ENCODE measurements at places on chromosomes 2 and 18. TPM values are rescaled to one million over a fixed set of nuclear protein-coding genes. Genes with fewer than 3 reads are reported as not detected.

DNA sequence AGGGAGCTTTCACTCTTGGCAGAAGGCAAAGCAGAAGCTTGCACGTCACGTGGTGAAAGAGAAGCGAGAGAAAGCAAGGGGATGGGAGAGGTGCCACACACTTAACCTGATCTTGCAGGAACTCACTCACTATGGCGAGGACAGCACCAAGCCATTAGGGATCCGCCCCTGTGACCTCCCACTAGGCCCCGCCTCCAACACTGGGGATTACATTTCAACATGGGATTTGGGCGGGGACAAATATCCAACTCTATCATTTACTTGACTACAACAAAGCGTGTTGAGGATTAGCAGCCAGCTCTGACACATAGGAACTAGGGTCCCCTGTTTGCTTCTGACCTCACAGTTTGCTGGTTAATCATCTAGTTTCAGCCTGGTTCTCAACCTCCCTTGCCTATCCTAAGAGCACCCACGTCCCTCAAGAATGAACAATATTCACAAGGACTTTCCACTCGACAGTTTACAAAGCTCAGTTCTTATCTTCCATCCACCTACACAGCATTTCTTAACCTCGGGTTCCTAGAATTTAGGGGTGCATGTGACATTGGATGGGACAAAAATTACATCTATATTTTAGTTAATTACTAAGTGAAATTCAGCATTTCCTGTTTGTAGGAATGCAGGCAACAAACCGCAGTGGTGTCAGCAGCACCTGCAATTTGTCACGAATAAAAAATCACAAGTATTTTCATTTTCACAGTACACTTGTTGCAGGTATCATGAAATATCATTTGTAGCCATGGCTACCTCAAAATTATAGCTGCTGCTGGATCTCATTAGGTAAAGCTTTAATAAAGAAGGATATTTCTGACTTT is 36.0 kb downstream of the LBH start:
- no peak overlapping the region for H3K27ac ChIP-seq
- no peak for DNase-seq
- H3K4me3 ChIP-seq, result no peak overlapping the region

- no peaks in the 10 kb centered on the region for H3K27me3 ChIP-seq
- H3K36me3 ChIP-seq, result peaks cover 17% of the 10 kb centered on the region
- H3K27ac ChIP-seq, result no peak overlapping the region
- no peaks in the 10 kb centered on the region for H3K4me1 ChIP-seq
These were observed 39.4 kb downstream of the NBAS start for GRCh38 chr2:15521641-15522181.

DNA sequence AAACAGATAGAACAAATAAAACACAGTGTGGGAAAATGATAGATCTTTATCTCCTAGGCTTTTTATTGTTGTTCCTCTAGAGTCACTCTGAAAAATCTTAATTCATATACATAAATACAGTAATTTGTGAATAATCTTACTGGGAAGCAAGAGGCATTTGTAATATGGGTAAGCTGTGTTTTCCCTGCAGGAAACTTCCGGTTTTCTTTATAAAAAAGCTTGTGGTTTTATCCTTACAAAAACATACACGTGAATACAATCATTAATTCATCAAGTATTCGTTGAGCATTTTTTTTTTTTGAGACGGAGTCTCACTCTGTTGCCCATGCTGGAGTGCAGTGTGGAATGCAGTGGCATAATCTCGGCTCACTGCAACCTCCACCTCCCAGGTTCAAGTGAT is 1312.8 kb upstream of the ZEB2 start:
- H3K36me3 ChIP-seq, result no peaks in the 10 kb centered on the region
- no peak overlapping the region for H3K4me3 ChIP-seq
- DNase-seq, result no peak

DNA sequence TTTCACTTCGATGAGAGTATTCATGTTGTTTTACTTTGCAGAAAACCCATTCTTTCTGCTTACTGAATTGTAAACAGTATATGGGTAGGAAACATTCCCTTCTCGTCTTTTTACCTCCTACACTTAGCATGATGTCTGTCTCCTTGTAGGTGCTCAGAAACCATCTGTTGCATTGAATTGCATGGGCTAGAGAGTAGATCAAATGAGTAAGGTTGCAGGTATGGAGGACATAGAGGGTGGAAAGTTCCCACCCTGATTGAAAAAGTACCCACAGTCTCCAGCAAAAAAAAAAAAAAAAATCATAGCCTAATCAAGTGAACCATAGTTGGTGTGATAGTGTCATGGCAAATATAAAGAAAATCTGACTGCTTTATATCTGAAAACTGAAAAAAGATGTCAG is 1.7 kb downstream of the CYTIP start:
- H3K4me3 ChIP-seq, result no peak overlapping the region
- H3K36me3 ChIP-seq, result no peaks in the 10 kb centered on the region
- H3K4me1 ChIP-seq, result no peaks in the 10 kb centered on the region

GRCh38 chr2:100274566-100275199 is 47.6 kb downstream of the LONRF2 start:
- DNase-seq, result no peak
- peak overlapping the region; percentile 74 for H3K27ac ChIP-seq
- H3K4me3 ChIP-seq, result no peak overlapping the region
- H3K27me3 ChIP-seq, result no peaks in the 10 kb centered on the region

DNA sequence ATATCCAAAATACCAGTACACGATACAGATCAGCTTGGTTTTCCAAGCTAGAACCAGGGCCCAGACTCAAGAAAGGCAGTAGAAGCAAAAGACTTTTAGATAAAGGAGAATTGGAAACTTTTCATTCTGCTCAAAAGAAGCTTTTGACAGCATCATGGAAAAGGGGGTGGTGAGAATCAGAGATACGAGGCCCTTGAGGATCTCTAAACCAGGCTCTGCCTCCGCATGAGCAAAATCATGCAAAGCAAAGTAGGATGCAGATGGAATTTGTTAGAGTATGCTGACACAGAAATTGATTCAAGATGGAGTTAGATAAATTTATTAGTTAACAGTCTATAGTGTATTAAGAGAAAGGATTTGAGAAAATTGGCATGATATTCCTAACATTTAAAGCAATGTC is 39.8 kb downstream of the FAM98A start:
- no peak overlapping the region for H3K27ac ChIP-seq
- DNase-seq, result no peak
- no peak overlapping the region for H3K4me3 ChIP-seq

GRCh38 chr2:120398051-120398995 is 52.4 kb downstream of the INHBB start:
- no peak overlapping the region for H3K27ac ChIP-seq
- no peaks in the 10 kb centered on the region for H3K4me1 ChIP-seq
- no peaks in the 10 kb centered on the region for H3K27me3 ChIP-seq
- DNase-seq, result no peak

GRCh38 chr2:11559786-11560155 is 25.9 kb downstream of the GREB1 start:
- no peaks in the 10 kb centered on the region for H3K36me3 ChIP-seq
- DNase-seq, result no peak
- no peaks in the 10 kb centered on the region for H3K4me1 ChIP-seq
- H3K4me3 ChIP-seq, result no peak overlapping the region
- no peaks in the 10 kb centered on the region for H3K27me3 ChIP-seq

DNA sequence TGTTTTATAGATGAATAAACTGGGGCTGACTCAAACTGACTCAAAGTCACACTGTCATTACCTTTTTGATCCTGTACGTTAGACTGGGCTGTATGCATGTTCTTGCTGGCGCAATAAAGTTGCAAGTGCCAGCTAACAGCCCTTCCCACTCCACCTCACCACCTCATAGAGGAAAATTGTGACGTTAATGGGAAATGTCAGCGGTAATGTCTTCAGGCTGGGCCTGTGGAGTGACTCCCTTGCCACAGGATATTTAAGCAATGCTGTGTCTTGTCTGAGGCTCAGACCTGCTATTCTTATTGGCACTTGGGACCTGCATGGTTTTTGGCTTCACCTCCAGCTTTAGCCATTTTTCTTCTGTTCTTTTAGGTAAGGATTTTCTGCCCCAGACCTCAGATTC is 25.2 kb upstream of the CASP10 start:
- no peak for DNase-seq
- H3K4me1 ChIP-seq, result peaks cover 23% of the 10 kb centered on the region
- H3K27ac ChIP-seq, result peak overlapping the region; percentile 22

DNA sequence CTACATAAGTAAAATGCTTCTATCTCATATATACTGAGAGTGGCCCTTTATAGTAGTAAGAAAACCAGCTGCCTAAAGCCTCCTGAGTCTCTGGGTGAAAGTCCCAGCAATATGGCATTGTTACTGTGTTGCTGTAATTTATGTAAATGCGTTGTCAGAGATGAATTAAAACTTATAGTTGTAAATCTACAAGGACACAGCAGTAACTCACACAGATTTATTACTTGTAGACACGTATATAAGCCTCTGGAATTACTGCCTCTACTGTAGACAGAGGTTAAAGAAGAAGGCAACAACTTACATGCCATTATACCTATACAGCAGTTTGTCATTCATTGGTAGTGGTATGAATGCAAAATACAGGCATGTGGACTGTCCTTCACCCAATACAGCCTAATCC is 169.1 kb upstream of the BOD1L2 start:
- peaks cover 2% of the 10 kb centered on the region for H3K36me3 ChIP-seq
- no peaks in the 10 kb centered on the region for H3K27me3 ChIP-seq
- peaks cover 4% of the 10 kb centered on the region for H3K4me1 ChIP-seq
- no peak for DNase-seq

DNA sequence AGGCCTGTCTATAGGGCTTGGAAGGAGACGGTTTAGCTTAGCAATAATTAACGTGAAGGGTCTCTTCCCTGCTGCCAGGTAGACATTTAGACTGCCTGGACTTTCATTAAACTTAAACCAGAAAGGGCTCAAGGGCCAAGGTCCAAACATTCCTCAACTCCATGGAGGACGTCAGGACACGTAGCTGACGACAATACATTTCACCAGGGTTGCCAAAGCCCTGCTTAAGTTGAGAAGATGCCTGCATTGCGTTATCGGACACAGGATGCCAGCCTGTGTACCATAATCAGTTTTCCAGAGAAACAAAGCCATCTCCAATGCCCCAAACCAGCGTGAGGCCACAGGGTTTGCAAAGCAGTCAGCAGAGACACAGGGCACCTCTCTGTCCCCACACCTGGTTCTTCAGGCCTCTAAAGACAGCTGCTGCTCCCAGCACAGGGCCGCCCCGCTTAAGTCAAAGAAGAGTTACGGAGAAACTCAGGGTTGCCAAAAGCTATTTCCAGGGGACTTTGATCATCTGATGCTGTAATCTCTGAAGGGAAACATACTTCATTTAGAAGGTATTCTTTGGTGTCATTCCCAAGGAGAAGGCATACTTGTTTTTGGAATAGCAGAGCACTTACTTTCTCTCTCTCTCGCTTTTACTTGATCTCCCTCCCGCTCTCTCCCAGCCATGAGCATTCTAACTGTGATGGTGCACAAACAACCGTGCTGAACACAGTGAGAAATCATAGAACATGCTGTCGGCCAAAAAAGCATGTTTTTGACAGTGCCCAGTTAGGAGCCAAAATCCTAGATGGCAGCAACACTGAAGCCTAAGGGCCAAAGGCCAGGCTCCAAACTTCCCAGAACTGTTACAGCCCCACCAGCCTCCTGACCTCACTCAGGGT is 46.0 kb downstream of the TTC32 start:
- no peak overlapping the region for H3K4me3 ChIP-seq
- no peak for DNase-seq
- no peaks in the 10 kb centered on the region for H3K27me3 ChIP-seq
- H3K36me3 ChIP-seq, result no peaks in the 10 kb centered on the region

DNA sequence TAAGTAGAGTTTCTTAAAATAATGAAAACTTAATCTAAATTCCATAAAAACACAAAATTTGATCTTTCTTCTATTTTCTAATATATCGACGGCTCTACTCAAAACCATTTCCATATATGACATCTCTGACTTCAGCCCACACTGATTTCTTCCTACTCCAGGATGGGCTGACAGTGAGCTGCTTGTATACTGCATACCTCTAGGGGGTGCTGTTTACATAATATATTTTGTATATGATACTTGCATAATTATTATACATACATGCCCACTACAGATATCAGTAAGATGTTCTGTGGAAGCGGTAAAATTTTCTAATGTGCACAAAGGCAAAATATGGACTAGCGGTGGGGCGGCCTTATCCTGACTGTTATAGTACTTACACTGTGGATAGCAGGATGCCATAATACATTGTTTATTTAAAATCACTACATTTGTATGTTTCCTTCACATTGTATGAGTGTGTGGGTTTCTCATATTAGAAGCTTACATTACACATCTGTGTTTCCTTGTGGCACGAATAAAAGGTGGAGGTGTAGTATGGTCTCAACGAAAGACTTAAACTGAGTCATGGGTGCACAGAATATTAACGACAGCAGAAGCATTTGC is 66.1 kb upstream of the NXPH2 start:
- no peaks in the 10 kb centered on the region for H3K4me1 ChIP-seq
- H3K4me3 ChIP-seq, result no peak overlapping the region
- no peaks in the 10 kb centered on the region for H3K36me3 ChIP-seq
- no peaks in the 10 kb centered on the region for H3K27me3 ChIP-seq
- DNase-seq, result no peak
- H3K27ac ChIP-seq, result no peak overlapping the region

DNA sequence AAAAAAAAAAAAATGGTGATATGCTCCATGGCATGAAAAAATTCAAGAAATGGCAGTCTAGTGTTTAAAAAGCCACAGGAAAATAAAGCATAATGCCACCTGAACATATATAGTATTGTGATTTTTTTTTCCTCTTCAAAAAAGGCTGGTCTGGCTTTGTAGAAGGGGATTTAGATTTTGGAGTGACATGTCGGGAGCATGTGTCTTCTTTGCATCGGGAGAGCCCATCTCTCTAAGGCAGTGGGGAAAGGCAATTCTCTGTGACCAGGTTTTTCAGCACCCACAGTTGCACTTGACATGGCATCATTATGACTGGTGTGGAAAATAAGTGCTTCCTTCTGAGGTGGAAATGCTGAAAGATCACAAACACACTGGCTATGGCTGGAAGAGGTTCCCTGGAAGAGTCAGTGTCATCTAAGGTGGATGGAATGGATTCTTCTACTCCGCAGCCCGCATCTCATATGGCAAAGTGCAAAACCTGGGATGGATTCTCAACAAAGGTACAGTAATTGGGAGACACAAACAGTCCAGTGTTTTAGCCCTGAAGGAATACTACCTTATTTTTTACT is 172.5 kb downstream of the AGAP1 start:
- no peaks in the 10 kb centered on the region for H3K36me3 ChIP-seq
- H3K27me3 ChIP-seq, result no peaks in the 10 kb centered on the region
- no peak for DNase-seq

GRCh38 chr2:42314892-42315468 is 46.0 kb downstream of the COX7A2L start:
- H3K4me3 ChIP-seq, result no peak overlapping the region
- no peaks in the 10 kb centered on the region for H3K27me3 ChIP-seq
- no peak overlapping the region for H3K27ac ChIP-seq
- H3K4me1 ChIP-seq, result no peaks in the 10 kb centered on the region

GRCh38 chr2:200148366-200148765 is 158.1 kb upstream of the SPATS2L start:
- no peaks in the 10 kb centered on the region for H3K36me3 ChIP-seq
- H3K27me3 ChIP-seq, result no peaks in the 10 kb centered on the region
- H3K4me3 ChIP-seq, result no peak overlapping the region
- DNase-seq, result peak; percentile 5

The LIMS4 gene
- 2.7 TPM for total RNA-seq

The RNF125 gene
- total RNA-seq, result 3.3 TPM

The RBM45 gene
- total RNA-seq, result 5.6 TPM

The AOX1 gene
- total RNA-seq, result 80.4 TPM

The METAP1D gene
- 3.1 TPM for total RNA-seq

The FMNL2 gene
- 24.0 TPM for total RNA-seq
